ENCODE measurements at places on chromosomes 2 and 18.

GRCh38 chr2:239954166-239955086 is 70.7 kb downstream of the NDUFA10 start:
- no peak for DNase-seq

- no peak for DNase-seq
Observed at GRCh38 chr2:100588071-100588786, 25.4 kb downstream of the PDCL3 start.

GRCh38 chr2:42851740-42852250 is 59.4 kb upstream of the HAAO start:
- DNase-seq: no peak

GRCh38 chr2:9201185-9201891 is 5.3 kb upstream of the ASAP2 start:
- no peak for DNase-seq

DNA sequence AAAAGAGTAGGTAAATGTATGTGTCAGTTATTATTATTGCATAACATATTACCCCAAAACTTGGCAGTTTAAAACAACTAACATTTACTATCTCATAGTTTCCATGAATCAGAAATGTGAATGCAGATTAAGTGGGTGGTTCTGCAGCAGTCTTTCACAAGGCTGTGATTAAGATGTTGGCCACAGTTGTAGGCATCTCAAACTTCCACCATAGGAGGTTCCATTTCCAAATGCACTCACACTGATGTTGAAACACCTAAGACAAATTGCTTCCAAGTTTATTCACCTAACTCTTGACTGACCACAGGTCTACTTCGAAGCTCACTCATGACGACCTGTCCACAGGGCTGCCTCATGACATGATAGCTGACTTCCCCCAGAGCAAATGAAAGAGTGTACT is 360.8 kb downstream of the GRB14 start:
- DNase-seq: no peak

DNA sequence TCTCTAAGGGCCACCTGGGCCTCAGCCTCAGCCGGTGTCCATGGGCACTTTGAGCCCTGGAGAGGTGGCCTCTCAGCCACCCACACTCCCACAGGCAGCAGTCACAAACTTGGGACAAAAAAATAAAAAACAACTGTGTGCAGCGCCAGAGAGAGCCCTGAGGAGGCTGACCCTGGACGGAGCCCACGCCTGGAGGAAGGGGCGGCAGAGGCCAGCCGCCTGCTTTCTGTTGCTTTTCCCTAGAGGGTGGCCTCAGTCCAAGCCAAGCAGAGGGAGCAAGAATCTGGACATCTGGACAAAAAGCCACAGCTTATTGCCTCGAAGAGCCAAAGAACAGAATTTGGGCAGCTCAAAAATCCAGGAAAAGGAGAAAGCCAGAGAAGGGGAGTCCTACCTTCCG is 43.3 kb upstream of the LDLRAD4 start:
- DNase-seq: no peak

- no peak for DNase-seq
Observed at GRCh38 chr2:200746301-200746700, 65.4 kb upstream of the BZW1 start.

- DNase-seq: no peak
Observed at GRCh38 chr2:133568172-133568571, at the start of gene NCKAP5. NCKAP5 (minus strand) TSS chr2:133568463; CDS start chr2:133517526, 50,937 bp downstream.

GRCh38 chr2:43708178-43708577 is 31.9 kb upstream of the C1GALT1C1L start:
- no peak for DNase-seq

- DNase-seq: no peak
Observed at GRCh38 chr2:9310377-9310776, 103.8 kb downstream of the ASAP2 start.

GRCh38 chr2:216670266-216671080 is 24.9 kb downstream of the IGFBP5 start:
- no peak for DNase-seq

GRCh38 chr2:204161886-204162285 is 225.3 kb downstream of the ICOS start:
- no peak for DNase-seq

DNA sequence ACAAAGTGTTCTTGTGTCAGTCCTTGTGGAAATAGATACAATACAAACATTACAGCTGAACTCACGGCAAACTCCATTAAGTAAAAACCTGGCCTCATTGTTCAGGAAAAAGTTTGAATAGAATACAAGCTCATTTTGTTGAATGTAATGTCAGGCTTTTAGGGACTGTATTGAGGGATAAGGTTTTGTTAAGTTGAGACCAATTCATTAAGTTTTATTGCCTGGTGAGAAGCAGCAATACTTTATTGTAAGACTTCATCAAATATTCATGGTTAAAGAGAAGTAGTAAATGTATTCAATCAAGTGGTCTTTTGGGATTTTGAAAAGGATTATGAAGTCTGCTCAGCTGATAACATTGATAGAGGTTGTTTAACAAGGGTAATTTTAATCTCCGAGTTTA is 35.4 kb upstream of the METAP1D start:
- no peak for DNase-seq

DNA sequence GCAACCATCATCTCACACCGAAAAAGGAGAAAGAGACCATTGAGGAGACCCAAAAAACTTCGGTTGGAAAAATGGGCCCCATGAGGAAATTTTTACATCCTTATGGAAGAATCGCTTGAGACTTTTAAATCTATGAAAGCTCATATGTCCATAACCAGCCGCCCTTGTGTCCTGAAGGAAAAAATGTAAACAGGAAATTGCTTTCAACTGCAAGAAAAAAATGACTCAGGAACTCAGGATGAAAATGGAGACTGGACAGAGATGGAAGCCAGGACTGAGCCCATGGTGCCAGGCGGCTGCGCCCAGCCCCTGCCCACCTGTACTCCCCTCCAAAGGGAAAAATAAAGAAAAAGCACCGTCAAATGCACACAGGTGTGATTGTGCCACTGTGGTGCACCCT is 81.5 kb upstream of the SLC66A3 start:
- DNase-seq: no peak

DNA sequence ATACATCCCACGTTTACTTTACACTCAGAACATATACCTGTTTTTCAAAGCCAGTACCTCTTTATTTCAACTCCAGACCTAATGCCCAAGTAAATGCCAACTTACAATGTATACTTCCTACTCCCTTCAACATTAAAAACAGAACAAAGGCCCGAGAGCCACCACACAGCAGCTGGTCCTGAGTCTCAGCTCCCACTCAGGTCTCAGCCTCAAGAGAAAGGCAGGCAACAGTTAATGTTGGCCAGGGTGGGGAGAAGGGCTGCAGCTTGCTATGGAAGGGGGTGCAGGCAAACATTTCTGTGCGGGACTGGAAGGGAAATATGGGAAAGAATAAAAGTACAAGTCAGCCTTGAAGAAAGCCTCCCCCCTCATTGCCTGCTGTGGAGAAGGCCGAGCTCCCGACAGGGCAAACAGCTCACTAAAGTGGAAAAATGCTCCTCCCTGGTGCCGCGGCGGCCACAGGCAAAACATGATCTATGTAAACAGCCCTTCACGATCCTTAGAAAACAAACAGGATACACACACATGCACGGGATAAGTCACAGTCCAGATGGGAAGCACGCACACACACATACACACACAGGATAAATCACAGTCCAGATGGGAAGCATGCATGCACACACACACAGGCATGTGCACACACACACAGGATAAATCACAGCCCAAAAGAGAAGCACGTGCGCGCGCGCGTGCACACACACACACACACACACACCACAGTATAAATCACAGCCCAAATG is 67.4 kb downstream of the ADNP2 start:
- DNase-seq: no peak

GRCh38 chr18:73852789-73853549 is 294.7 kb downstream of the FBXO15 start:
- no peak for DNase-seq

- DNase-seq: no peak
Observed at GRCh38 chr2:231308631-231309428, 86.7 kb upstream of the B3GNT7 start.

DNA sequence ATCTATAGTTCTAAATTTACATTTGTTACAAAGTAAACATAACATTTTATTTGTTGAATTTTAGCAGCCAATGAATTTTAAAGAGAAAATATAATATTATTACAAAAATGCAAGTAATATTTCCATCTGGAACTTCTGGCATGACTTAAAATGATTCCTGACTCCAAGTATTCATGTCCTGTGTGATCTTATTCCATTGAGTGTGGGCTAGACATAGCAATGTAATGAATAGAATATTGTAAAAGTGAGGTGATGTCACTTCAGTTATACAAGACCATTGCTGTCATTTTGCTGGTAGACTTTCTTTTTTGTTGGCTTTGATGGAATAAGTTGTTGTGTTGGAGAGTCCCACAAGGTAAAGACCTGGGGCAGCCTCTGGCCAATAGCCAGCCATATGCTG is 912.2 kb upstream of the PIK3C3 start:
- no peak for DNase-seq

DNA sequence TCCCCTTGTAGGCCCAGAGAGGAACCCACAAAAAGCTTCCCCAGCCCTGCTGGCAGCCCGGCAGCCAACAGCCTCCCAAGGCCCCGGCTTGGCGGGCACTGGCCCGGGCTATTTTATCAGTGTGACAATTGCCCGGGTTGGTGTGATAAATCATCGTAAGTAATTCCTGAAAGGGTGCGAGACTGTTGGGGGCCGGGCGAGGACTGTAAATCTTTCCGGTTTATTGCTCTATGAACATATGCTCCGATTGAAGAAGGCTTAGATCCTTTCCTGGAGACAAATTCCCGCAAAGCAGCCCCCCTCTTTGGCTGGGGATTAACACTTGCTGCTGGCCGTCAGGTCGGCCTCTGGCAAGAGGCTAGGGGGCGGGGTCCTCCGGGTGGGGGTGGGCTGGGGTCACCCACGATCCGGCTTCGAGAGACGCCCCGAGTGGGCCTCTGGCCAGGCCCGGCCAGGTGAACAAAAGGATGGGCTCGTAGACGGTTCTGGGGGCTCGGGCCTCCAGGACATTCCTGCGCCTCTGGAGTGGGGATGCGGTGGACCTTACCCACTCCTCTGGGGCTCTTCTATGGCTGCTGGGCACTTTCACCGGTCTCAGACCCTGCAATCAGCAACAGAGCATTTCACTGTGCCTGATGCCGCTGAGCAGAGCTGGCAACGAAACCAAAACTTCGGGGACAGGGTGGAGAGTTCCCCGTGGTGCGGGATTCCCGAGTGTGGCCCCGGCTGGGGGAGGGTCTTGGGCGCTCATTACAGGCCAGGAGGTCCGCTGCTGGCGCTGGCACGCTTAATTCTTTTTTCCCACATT is 2.0 kb downstream of the HOXD3 start:
- DNase-seq: no peak

DNA sequence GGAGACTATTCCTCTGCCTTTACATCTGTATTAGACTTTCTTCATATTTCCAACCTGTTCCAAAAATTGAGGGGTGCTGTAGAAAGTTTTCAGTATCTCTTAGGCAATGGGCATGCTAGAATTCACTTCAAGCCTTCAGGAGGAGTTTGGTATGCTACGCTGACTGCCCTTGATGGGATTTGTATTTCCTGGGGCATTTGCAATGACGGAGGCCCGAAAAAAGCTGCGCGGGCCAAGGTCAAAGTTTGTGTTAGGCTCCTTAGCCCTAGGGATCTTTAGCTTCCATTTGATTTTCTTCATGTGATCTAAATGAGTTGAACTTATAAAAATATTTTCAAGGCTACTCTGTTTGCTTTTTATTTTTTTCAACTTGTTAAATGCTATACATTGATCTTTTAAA is 5.1 kb downstream of the CPS1 start:
- DNase-seq: no peak

DNA sequence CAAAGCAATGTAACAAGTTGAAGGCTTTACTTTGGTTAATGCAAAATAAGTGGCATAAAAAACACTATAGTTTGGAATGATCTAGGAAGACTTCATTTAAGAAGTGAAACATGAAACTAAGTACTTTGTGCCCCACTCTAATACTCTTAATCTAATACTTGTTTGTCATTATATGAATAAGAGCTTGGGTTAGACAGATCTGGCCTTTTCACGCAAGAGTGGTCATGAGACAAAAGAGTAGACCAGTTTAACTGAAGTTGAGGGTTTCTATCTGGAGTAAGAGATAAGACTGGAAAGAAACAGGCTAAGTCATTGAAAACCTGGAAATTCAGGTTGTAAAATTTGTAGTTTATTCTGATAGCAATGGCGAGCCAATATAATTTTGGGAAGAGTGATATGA is 2.8 kb downstream of the SLC30A6 start:
- no peak for DNase-seq

DNA sequence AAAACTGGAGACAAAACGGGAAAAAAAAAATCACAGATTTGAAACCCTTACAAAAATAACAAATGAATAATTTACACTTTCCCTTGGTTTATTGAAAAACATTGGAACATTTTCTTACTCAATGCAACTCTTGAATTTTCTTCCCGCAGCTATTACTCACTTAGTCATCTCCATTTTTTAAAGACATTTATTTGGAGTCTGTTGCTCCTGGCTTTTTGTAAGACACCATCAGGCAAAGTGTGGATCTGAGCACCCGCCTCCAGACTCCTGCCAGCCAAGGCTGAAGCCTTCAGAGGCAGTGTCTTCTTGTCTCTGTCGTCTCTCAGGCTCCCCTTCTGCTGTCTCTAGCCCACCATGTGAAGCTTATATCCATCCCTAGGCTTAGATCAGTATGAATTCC is 46.2 kb downstream of the TRIB2 start:
- DNase-seq: no peak

DNA sequence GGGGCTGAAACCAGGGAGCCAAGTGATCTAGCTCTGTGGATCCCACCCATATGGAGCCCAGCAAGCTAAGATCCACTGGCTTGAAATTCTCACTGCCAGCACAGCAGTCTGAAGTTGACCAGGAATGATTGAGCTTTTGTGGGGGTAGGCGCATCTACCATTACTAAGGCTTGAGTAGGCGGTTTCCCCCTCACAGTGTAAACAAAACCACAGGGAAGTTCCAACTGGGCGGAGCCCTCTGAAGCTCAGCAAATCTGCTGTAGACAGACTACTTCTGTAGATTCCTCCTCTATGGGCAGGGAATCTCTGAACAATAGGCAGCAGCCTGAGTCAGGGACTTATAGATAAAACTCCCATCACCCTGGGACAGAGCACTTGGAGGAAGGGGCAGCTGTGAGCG is 96.7 kb downstream of the CCDC148 start:
- no peak for DNase-seq

DNA sequence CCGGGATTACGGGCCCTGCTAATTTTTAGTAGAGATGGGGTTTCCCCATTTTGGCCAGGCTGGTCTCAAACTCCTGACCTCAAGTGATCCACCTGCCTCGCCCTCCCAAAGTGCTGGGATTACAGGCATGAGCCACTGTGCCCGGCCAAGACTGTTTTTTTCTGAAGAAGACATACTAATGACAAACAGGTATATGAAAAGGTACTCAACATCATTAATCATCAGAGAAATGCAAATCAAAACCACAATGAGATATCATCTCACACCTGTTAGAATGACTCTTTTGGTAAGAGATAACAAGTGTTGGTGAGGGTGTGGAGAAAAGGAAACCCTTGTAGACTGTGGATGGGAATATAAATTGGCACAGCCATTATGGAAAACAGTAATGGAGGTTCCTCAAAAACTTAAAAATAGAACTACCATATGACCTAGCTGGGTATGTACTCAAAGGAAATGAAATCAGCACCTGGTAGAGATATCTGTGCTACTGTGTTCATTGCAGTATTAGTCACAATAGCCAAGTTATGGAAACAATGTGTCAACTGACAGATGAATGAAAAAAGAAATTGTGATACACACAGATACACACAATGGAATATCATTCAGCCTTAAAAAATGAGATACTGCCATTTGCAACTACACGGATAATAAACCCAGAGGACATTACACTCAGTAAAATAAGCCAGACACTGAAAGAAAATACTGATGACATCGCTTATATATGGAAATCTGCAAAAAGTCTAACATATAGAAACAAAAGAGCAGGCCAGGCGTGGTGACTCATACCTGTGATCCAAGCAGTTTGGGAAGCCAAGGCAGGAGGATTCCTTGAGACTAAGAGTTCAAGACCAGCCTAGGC is 20.8 kb downstream of the SOS1 start:
- no peak for DNase-seq

Measured in NCI-H1092 (cell line).